ENCODE measurements at places on chromosomes 12 and 14. TPM values are rescaled to one million over a fixed set of nuclear protein-coding genes. Genes with fewer than 3 reads are reported as not detected.

The TMTC1 gene
- 12.7 TPM for total RNA-seq

The RNASE7 gene
- total RNA-seq: not detected

The SYNE3 gene
- 1.6 TPM for total RNA-seq

The CD163 gene
- not detected for total RNA-seq

The RTL1 gene
- not detected for total RNA-seq

The EXOC3L4 gene
- total RNA-seq: not detected

The BICDL1 gene
- total RNA-seq: 7.7 TPM

The KRT1 gene
- not detected for total RNA-seq

The TRPV4 gene
- total RNA-seq: 0.13 TPM

The KCNJ8 gene
- total RNA-seq: not detected

The ALKBH1 gene
- total RNA-seq: 13.4 TPM

The SLC10A1 gene
- not detected for total RNA-seq

The STAT6 gene
- 39.6 TPM for total RNA-seq

The CRIP1 gene
- total RNA-seq: not detected

All from SK-MEL-5 (cell line).